Fibroblast of lung (primary cell): ENCODE measurements at places on chromosomes 11 and 22. TPM values are rescaled to one million over a fixed set of nuclear protein-coding genes. Genes with fewer than 3 reads are reported as not detected.

The ASRGL1 gene
- under 0.01 TPM in 1 of 2 replicates, not detected in the other for total RNA-seq

The PRG3 gene
- total RNA-seq, result not detected in 2 replicates

The TEX54 gene
- total RNA-seq, result not detected in 2 replicates

The SAA2 gene
- not detected in 2 replicates for total RNA-seq

The TSPAN32 gene
- total RNA-seq, result 0.17 and 0.26 TPM in 2 replicates

The CHRM1 gene
- not detected in 2 replicates for total RNA-seq

The CABP7 gene
- not detected in 2 replicates for total RNA-seq

The PANX3 gene
- not detected in 2 replicates for total RNA-seq

The OR9Q1 gene
- not detected in 2 replicates for total RNA-seq
